Activated gamma-delta T cell treated with Interleukin-2 at 50 U/mL for 16 hours (primary cell): ENCODE measurements at places on chromosomes 4 and X.

DNA sequence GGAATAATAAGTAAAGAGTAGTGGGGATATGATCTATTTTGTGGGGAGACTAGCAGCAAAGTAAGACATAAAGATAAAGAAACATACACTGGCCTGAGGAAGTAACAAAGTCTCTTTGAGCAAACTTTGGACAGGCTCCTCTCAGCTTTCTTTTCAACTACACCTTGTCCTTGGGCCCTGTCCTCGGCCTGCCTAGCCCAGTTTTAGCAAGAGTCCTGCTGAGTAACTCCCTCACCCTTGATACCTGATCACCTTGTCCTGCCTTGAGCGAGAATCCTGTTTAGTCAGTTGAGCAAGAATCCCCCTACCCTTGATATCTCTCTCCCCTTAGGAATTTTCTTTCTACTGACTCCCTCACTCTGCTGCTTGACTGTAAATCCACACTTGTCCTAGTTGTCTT, 11.5 kb downstream of the HNRNPH2 start:
- no peak for DNase-seq

DNA sequence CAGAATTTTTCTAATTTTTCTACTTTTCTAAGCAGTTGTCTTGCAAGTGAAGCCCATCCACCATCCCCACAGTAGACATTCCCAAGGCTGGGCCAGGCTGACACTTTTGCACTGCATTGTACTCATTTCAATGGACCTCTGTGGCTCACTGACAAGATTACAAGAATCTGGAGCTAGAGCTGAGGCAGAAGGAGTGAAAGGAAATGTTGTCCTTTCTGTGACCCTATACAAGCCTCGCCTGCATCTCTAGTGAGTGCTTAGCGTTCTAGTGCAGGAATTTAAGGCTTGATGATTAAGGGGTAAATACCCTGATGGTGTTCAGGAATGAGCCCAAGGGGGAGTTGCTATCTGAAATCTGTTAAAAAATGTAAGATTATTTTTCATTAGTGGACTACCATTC, 6.3 kb downstream of the MAGED1 start:
- DNase-seq: no peak

DNA sequence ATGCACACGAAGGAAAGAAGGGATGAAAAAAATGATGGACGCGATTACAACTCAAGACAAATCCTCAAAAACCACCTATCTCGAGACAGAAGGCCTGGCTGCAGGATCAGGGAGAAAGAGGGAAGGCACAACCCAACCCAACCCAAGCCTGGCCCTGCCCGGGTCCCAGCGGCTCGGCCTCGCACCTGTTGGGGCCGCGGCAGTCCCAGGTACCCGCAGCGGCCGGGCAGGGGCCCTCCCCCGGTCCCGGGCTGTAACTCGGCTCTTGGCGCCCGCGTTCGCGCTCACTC, 464 bp downstream of the RASGEF1B start:
- DNase-seq: no peak

- DNase-seq: no peak
Observed at GRCh38 chrX:43316146-43316545, 340.0 kb upstream of the MAOA start.

- DNase-seq: no peak
Observed at GRCh38 chrX:93332329-93332728, 341.0 kb downstream of the NAP1L3 start.

DNA sequence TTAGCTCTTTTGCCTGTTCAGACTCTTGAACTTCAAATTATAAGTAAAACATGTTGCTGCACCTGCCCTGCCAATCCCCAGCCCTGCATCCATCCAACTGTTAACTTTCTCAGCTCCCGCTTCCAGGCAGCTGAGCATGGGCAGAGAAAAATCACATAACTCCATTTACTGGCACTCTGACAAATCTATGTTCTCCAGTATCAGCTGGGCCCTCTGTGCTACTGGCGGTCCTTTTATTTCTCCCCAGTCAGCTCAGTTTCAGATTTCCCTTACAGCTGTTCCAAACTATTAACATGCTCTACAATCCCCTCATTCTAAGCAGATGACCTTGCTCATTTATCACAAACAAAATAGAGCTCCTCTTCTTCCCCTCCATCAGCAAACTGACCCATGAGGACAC, 240.4 kb upstream of the TET2 start:
- no peak for DNase-seq

DNA sequence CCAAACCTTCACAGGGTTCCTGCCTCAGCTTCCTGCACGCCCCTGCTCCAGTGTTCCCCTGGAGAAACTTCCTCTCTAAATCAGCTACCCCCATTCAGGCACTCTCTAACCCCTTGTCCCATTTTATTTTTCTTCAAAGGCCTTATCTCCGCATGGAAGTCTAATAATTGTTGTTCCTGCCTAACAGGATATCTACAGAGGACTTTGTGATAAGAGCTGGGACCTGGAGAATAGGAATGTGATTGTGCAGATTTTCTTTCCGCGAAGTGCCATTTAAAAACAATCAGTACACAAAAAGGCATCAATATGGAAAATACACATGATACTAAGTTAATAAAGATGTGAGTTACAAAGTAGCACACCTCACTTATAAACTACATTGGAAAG, 32.6 kb downstream of the LDB2 start:
- no peak for DNase-seq

- DNase-seq: no peak
Observed at GRCh38 chr4:22634541-22635181, 58.1 kb upstream of the GBA3 start.

DNA sequence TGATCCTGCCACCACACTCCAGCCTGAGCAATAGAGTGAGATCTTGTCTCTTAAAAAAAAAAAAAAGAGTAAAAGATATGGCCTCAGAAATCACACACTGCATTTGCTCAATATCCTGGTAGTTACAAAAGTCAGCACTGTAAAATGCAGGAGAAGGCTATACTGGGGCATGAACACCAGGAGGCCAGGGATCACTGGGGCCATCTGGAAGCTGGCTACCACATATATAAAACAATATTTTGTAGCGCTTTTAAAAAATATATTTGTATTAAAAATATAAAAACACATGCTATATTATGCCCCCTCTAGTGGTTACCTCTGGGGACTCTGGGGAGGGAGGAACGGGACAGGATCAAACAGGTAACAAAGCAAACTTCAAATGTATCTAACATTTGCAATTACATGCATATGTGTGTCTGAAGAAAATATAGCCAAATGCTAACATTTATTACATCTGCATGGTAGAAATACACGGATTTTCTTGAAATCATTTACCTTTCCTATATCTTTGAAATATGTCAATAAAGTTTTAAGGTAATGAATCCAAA, 4.0 kb downstream of the C4orf46 start:
- no peak for DNase-seq

DNA sequence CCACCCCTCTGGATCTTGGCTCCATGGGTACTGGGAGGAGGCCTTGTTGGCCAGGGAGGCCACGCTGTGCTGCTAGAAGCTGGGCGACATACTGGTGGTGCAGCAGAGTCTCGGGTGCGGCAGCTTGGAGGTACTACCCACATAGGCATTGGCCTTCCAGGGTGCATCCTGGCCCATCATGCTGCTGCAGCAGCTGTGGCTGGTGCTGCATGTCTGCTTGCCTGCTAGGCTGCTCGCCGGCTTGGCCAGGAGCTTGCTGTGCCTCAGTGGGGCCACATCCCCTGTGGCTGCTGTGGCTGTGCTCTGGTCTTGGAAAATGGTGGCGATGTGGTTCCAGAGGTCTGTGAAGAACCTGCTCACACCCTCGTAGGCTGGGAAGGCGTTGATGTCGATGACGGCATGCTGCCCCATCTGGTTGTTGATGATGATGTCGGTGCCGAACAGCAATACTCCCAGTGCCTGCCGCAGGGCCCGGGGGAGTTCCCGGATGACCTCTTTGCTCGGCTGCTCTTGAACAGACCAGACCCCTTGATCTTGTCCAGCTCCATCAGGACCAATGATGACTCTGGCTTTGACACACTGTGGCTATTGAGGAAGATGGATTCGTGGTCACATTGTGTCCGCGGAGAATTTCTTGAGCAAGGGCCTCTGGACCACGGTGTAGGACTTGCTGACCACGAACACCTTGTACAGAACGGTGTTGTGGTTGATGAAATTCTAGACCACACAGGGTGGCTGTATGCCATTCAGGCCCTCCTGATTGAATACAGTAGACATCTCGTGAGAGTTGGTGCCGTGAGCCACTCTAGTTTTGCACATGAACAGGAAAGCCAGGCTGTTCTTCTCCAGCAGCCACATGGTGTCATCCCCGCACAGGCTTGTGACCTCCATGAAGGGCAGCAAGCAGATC, 11.8 kb downstream of the RBM10 start:
- DNase-seq: no peak

DNA sequence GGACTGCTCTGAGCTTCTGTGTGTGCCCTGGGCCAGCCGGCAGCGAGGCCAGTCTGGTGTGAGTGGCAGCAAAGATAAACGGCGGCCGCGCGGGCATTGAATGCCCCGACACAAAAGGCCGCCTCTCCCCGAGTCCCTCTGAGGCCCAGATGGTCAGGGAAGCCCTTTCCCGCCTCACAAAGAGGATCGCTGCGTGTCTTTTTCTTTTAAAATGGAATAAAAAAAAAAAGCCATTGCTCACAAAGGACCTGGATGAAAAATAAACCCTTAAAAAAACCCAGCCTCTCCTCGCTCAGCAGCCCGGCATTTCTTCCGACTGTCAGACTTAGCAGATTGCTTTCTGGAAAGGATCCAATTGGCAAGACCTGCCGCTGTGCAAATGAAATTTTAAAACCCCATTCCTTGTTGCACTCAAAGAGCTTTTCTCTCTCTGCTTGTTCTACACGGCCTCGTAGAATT, 578.7 kb downstream of the BCOR start:
- no peak for DNase-seq

- no peak for DNase-seq
Observed at GRCh38 chr4:26812049-26812714, 48.5 kb upstream of the STIM2 start.

- DNase-seq: no peak
Observed at GRCh38 chr4:147102596-147102995, 156.9 kb upstream of the TTC29 start.

DNA sequence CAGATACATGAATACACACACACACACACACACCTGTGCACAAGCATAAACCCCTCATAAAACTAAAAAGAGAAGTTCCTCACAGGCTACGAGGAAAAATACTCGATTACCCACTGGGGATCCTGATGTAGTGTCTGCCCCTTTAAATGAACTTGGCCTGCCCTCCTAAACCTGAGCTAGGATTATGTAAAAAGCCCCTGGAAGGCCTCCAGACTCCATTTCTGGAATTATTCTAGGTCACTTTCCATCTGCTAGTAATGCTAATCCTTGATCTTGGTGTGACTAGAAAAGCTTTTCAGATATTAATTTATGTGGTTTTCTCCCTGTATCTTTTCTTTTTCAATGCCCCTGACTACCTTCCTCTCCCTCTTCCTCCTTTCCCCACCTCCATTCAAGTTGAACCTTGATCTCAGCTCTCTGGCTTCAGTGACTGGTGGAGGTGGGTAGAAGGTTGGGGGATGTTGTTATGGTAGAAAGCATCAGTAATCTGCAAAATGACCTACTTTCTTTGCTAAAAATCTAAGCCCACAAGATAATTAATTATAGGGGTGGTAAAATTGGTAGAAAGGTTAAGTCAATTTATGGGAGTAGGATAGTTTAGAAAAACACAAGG, 25.5 kb upstream of the ZNF330 start:
- DNase-seq: no peak

DNA sequence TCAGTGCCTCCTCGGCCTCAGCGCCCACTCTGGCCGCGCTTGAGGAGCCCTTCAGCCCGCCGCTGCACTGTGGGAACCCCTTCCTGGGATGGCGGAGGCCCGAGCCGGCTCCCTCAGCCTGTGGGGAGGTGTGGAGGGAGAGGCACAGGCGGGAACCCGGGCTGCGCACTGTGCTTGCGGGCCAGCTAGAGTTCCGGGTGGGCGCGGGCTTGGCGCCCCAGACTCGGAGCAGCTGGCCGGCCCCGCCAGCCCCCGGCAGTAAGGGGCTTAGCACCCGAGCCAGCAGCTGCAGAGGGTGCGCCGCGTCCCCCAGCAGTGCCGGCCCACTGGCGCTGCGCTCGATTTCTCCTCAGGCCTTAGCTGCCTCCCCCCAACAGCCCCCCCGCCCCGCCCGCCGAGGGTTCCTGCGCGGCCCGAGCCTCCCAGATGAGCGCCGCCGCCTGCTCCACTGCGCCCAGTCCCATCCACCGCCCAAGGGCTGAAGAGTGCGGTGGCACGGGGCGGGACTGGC, 1137.0 kb downstream of the PCDH18 start:
- DNase-seq: no peak

DNA sequence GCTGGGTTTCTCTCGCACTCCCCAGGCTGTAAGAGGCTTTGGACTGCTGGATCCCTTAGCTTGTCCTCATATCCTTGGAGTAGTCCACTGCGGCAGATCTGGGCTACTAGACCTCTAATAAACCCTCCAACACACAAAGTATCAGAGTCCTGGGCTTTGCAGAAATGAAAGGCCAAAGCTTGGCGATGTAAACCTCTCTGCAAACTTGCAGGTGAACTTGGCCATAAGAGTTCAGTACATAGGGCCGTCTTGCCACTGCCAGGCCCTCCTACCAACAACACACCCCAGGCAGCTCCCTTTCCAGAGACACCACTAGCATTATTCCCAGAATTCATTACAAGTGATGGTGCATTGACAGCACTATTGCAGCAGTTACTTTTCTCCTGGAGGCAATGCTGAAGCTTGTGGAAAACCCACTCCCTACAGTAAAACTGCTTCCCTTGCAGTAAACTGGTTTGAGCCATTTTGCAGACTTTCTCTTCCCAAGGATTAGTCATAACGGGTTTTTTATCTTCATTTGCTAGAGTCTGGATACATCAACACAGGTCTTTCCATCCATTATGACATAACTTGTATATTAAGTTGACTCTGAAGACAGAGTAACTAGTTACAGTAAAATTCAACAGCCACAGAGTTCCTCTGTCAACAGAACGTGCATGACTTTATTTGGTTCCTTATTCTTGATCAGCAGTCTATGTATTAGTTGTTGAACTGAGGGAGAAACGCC, 2.4 kb downstream of the ANKRD50 start:
- DNase-seq: no peak

DNA sequence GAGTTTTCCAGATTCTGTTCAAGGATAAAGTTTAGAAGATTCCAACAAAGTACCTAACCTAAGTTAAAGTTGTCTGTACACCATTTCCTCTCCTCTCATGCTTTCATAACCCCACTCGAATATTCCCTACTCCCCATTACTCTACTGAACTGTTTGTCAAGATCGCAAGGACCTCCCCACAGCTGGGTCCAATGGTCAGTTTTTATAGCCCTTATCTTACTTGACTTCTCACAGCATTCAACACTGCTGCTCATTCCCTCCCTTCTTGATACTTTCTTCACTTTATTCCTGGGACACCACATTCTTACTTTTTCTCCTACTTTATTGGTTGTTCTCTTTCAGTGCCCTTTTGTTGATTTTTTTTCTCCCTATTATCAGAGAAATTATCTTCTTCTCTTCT, 30.9 kb downstream of the QDPR start:
- no peak for DNase-seq

DNA sequence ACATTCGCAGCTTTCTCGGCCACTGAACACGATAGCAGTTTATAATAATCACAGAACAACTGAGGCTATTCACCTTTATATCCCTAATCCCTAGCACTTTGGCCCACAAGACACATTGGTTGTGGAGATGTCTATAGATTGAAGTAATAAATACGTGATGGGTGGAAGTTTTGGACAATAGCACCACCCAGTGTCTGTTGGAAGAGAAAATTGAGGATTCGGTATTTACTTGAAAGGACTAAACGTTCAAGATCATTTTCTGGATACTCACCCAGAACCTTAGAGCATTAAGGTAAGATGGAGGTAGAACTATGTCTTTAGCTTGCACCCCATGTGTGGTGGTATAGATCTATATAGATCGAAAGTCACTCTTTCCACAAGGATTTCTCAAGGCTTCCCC, 787 bp upstream of the TMSB15A start:
- no peak for DNase-seq

GRCh38 chr4:115515366-115515765, 401.9 kb upstream of the NDST4 start:
- no peak for DNase-seq
